ENCODE measurements at places on chromosomes 13 and 19.
A peak's percentile ranks its signal among the peaks of the same experiment; 100 is the strongest.

- no peak for DNase-seq
These were observed 3.5 kb upstream of the TEX26 start for GRCh38 chr13:30928978-30929377.

DNA sequence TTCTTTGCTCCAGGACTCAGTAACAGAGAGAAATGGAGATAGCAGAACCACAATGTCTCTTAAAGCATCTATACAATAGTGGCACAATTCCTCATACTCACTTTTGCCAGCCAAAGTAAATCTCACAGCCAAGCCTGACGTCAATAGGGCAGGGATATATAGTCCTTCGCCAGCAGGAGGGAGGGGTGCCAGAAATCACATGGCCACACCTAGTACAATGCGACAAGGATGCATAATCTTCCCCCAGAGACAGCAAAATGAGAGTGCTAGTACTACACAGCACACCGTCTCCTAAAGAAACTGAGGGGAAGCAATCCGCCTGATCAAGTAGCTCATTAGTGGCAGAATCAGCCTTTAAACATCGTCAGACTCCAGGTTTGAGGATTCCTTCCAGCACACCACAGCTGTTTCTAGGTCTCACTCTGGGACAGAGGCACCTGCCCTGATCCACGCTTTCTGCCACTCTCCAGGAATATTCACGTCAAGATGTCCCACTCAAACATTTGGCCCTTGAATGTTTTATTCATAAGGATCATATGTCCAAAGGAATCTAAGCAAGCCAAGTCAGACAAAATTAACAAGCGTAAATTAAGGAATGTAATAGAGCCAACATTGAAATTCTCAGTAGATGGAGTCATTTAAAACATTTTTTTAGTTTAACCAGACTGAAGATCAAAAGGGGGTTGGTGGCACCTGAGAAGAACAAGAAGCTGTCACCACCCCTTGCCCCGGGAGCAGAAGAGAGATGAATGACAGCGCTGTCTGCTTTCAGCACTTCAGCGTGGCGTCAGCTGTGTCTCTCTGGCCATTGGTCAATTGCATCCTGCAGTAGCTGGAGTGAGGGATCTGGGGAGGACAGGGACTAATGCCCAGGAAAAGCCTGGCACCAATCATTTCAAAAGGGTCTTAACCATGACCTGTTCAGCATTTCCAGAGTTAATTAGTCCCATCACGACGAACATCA, 63.5 kb upstream of the SERP2 start:
- no peak for DNase-seq

GRCh38 chr19:2266183-2266993, 10.2 kb upstream of the JSRP1 start:
- DNase-seq = no peak

GRCh38 chr13:105441051-105441750, 1094.3 kb downstream of the EFNB2 start:
- DNase-seq = no peak

DNA sequence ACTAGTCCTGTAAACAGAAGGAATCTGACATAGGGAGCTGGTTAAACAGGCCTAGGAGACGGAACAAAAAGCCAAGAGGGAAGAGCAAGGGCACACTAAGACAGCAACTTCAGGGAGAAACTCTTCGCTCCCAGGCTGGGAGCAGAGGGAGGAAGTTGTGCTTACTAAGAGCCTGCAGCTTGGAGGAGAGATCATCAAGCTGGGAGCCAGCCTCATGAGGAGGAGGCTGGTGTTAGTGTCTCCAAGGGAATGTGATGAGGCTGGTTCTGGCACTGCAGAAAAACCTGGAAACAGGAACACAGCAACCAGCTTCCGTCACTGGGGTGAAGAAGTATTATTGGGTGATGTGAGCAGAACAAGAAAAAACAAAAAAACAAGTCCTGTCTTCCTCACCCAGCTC, 1027.3 kb downstream of the UQCRFS1 start:
- DNase-seq = no peak

DNA sequence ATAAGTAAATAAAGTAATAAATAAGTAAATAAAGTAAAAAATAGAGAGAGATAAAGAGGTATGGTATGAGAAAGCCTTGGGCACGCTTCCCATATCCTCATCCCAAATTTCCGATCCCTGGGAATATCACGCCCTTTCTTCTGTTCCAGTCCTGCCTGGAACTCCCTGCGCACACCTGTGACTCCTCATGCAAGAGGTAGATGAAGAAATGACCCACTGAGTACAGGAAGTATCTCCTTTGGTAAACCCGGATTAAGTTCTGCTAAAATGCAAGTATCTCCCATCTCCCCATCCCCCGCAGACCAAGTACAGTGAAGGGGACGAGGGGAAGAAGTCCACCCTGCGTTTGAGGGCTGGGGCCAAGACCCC, 399 bp upstream of the ZNF136 start:
- DNase-seq = no peak

- DNase-seq = no peak
These were observed 73.9 kb downstream of the TEX29 start for GRCh38 chr13:111394211-111394922.

DNA sequence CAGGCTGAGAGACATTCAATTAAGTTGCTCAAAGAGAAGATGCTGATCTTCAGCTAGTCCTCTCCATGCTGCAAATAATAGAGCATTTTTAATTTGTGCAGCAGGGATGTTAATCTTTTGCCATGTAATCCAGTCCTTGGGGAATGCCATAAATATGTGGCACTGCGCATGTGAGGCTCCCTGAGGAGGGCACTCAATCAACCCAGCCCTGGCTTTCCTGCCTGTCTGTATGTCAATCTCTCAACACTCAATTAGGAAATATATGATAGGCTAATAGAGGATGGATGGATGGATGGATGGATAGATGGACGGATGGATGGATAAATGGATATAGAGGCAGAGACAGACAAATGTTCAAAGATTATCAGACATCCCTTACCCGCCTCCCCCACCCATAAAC, 31.6 kb upstream of the POP4 start:
- DNase-seq = no peak

DNA sequence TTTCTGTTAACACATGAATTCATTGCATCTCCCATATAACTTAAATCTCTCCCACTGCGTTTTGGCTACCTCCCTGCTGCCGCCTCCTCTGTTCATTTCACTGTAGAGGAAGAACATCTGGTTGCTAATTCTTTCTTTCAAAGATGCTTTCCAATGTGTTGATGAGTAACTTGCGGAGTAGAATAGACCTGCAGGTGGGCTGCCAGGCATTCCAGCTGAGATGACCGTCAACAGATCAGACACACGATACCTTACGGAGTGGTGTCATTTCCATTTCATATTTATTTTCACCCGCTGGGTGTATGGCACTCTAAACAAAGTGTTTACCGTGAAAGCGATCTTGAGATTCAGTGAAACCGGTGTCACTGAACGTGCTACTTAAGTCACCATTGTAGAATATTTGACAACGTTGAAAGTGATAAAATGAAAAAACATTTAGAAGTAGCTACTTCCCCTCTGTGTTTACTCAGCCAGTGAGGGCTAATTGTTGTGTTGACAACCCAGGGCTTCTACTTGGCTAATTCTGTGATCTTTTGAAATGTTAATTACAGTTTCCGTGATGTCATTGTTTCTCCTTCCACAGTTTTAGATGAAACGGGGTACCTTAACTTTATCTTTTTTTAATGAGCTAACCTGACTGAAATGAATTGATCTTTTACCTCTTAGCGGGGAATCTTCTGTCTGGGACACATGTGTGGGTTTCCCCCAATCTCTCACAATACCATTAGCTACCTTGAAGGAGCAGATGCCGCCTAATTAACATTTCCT, 228.5 kb upstream of the ARGLU1 start:
- DNase-seq = no peak

DNA sequence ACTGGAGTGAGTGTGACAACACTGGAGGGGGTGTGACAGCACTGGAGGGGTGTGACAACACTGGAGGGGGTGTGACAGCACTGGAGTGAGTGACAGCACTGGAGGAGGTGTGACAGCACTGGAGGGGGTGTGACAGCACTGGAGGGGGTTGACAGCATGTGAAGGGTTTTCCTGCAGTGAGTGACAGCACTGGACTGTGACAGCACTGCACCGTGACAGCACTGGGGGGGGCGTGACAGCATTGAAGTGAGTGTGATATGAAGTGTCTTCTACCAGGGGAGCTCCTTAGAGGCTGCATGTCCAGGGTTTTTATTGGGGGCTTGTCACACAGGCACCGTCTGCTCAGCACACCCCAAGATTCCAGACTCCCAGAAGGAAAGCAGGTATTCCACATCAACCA, 274.8 kb downstream of the TEX29 start:
- no peak for DNase-seq

DNA sequence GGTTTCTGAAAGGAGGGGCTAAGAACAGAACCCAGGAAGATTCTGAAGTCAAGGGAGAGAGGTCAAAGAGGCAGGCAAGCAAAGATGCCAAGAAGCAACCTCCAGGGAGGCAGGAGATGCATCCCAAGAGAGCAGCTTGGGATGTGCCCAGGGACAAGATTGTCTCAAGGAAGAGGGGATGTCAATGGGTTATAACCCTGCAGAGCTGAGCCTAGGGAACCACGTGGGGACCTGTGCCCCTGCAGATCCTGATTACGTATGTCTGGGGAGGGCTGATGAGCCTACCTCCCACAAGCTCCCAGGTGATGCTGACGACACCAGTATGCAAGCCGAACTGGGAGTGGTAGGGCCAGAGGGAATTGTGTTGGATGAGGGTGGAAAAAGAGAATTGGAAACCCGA, 70.9 kb upstream of the IRS2 start:
- no peak for DNase-seq

- no peak for DNase-seq
These were observed 5.1 kb downstream of the NOTCH3 start for GRCh38 chr19:15195371-15196334.

DNA sequence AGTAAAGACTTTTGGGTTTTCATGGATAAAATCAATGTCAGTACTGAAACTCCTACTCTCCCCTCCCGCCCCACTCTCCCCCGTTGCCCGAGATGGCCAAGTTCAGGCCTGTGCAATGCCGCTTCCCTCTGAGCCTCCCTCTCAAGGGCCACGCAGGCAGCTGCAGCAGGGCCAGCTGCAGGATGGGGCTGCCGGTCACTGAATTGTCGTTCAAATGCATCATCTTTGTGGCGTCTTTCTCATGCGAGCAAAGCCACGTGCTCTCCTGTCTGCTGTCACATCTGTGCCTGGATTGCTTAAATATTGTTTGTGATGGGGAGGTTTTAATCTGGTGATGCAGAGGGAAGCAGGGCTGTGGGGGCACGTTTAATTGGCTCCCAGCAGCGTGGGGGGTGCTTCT, 26.6 kb downstream of the SHISA2 start:
- no peak for DNase-seq

DNA sequence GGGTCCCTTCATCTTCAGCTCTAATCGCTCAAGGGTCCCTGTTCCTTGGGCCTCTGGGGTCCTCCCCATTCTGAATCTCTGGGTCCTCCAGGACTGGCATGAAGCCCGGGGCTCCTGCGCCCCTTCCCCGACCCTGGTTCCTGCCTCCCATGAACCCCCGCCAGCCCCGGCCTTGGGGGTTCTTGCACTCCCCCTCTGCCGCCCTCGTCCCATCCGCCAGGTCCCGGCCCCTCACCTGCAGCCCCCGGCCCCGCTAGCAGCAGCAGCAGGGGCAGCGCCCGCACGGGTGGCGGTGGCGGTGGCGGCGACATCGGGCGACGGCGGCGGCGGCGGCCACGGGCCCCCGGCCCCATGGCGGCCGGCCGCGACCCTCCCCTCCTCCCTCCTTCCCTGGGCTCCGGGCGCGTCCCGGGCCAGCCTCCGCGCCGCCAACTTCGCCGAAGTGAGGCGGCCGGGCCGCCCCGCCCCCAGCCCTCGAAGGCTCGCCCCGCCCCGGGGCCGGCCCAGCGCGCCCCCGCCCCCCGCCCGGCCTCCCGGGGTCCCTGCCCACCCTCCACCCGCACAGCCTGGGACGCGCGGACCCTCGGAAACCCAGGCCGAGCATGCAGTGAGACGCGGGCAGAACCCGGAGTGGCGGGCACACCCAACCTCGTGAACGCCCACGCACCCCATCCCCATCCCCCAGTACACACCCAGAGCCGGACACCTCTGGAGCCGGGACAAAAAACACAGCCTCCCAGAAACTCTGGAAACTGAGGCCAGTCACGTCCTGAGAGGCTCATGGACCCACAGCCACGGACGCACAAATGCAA, at the start of gene NOTCH3:
Gene NOTCH3, minus strand, starts transcription at position 443 of the 812 bp plus-strand sequence. Its CDS starts 90 bp downstream, at position 353.
- no peak for DNase-seq

DNA sequence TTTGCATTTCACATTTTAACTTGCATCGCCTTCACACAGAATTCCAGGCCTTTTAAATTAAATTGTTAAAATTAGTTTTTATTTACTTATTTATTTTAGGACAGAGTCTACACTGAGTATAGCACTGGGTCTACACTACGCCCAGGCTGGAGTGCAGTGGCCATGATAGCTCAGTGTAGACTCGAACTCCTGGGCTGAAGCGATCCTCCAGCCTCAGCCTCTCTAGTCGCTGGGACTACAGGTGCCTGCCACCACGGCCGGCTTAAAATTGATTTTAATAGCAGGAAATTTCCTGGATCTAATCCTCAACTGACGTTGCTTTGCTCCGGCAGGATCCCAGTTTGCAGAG, 301 bp upstream of the ZNF610 start:
- DNase-seq = no peak

GRCh38 chr19:29665826-29666577, 741 bp downstream of the PLEKHF1 start:
- peak; percentile 37 for DNase-seq

- DNase-seq = no peak
These were observed 26.0 kb upstream of the MAB21L1 start for GRCh38 chr13:35502456-35502855.

GRCh38 chr13:69946511-69946910, 161.1 kb upstream of the ATXN8OS start:
- DNase-seq = no peak

- no peak for DNase-seq
These were observed 20.8 kb downstream of the ZNF283 start for GRCh38 chr19:43847884-43848283.

DNA sequence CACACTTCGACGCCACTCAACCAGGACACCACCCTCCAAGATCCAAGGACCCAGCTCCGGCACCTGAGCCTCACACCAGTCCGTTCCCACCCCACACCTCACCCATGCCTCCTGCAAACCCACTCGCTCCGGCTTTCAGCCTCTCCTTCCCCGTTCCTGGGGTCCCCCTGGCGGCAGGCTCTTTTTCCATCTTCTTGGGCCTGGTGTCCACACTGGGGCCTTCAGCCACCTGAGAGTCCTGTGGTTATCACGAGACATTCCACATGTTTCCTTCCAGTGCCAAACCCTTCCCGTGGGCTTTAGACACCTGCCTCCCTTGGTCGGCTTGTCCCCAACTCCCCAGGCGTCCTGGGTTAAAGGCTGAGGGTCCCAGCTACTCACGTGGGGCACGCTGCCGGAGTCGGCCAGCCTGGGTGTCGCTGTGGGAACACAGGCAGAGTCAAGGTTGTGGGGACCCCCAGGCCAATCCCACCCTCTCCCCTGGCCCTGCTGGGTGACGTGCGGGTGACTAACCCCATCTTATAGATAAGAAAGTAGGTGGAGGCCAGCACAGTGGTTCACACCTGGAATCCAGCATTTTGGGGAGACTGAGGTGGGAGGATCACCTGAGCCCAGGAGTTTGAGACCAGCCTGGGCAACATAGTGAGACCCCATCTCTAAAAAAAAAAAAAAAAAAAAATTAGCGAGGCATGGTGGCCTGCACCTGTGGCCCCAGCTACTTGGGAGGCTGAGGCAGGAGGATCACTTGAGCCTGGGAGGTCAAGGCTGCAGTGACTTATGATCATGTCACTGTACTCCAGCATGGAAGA, 1.9 kb downstream of the JSRP1 start:
- DNase-seq = no peak

- DNase-seq = no peak
These were observed 363.1 kb downstream of the FGF14 start for GRCh38 chr13:102038787-102039186.

Data from activated naive CD4-positive, alpha-beta T cell treated with Interleukin-2 at 50 U/mL for 16 hours (primary cell).